ENCODE measurements at places on chromosomes 5 and 9. TPM values are rescaled to one million over a fixed set of nuclear protein-coding genes. Genes with fewer than 3 reads are reported as not detected.

The MYOZ3 gene
- total RNA-seq = 0.72 TPM

The GPR21 gene
- 1.9 TPM for total RNA-seq

The STK32A gene
- 2.3 TPM for total RNA-seq

The BAAT gene
- total RNA-seq = not detected

The HSPA4 gene
- 169 TPM for total RNA-seq

The TRIM52 gene
- 15.6 TPM for total RNA-seq

The C5orf24 gene
- total RNA-seq = 18.7 TPM

The RASA1 gene
- 31.0 TPM for total RNA-seq
